ENCODE measurements at places on chromosomes 11 and 22. TPM values are rescaled to one million over a fixed set of nuclear protein-coding genes. Genes with fewer than 3 reads are reported as not detected.

CSNK2A3 gene
- total RNA-seq: 1.2 TPM

DNA sequence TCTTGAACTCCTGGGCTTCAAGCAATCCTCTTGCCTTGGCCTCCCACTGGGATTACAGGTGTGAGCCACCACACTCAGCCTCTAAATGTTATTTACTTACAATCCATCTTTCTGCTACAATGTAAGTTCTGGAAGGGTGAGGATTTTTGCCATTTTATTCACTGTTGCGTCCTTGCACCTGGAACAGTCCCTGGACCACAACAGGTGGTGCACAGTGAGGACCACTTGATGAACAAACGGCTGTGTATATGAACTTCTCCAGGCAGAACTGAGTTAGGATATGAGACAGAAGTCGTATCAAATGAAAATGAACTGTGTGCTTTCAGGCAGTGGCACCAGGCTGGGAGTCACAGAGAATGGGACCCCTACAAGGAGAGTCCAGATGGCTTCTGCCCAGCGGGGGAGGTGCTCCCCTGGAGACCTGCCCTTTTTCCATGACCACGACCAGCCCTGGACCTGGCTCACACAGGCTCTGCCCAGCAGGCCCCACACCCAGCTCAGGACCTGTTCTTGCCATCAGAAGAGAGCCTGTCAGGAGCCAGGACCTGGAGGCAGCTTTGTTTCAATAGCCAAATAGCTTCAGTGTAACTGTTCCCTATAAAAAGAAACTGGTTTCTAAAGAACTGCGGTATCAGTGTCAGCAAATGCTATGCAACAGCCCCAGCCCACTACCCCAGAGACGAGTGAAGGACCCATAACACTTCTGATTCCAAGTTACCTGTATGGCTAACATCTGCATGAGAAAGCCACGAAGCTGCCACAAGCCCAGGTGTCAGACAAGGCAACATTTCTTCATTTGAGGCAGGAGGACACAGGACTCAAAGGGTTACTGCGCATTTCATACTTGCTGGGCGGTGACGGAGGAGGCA is 104.9 kb downstream of the MICAL3 start:
- H3K36me3 ChIP-seq: no peaks in the 10 kb centered on the region
- peaks cover 47% of the 10 kb centered on the region for H3K4me1 ChIP-seq
- H3K27me3 ChIP-seq: no peaks in the 10 kb centered on the region
- no peak overlapping the region for H3K27ac ChIP-seq
- no peak overlapping the region for H3K4me3 ChIP-seq

DNA sequence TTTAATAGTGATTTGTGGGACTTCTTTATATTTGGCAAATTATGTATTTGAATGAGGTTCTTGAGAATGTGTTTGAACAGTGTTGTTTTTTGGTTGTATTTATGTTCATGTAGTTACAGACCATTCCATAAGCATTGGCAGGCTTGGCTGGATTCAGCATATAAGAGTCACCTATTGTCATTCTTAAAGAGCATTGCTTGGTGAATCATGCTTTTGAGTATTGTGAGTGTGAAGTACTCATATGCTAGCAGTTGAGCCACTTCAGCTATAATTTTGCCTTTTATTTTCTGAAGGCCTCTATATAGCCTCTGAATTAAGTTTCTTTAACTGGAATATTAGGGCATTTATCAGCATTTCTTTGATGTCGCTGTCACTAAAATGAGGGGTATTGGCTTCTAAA is 110.0 kb upstream of the GAL start:
- no peaks in the 10 kb centered on the region for H3K4me1 ChIP-seq
- no peak overlapping the region for H3K4me3 ChIP-seq
- H3K27me3 ChIP-seq: no peaks in the 10 kb centered on the region
- no peaks in the 10 kb centered on the region for H3K36me3 ChIP-seq
- DNase-seq: no peak

- H3K4me1 ChIP-seq: peaks cover 57% of the 10 kb centered on the region
- no peak for DNase-seq
- no peaks in the 10 kb centered on the region for H3K27me3 ChIP-seq
- no peaks in the 10 kb centered on the region for H3K36me3 ChIP-seq
Observed at GRCh38 chr22:32720924-32721323, 80.6 kb upstream of the TIMP3 start.

DNA sequence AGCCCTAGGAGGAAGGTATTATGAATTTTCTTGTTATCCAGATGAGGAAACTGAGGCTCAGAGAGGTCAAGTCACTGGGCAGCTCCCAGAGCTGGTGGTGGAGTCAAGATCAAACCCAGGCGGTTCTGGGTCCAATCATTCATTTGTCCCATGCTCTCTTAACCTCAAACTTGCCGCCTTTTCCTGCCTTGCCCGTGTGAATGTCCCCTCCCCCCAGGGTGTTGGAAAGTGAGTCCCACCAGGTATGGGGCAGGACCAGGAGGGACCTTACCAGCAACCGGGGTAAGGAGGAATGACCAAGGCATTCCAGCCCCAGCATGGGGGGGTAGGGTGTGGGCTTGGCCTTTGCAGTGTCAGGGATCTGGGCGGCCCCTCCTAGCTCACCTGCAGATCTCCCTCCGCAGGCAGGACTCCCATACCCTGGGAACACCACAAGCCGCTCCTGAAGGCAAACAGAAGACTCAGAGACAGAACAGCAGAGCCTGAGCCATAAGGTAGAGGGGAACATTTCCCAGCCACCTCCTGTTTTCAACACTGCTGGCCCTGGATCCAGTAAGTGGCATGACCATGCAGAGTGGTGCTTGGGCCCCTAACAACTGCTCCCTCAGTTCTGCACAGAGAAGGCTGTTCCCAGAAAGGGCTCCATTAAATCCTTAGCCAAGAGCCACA is 41.2 kb upstream of the SYT7 start:
- DNase-seq: no peak
- no peaks in the 10 kb centered on the region for H3K36me3 ChIP-seq
- H3K27ac ChIP-seq: no peak overlapping the region
- H3K4me1 ChIP-seq: no peaks in the 10 kb centered on the region
- no peak overlapping the region for H3K4me3 ChIP-seq
- no peaks in the 10 kb centered on the region for H3K27me3 ChIP-seq
